Stimulated activated CD4-positive, alpha-beta T cell treated with anti-CD3 and anti-CD28 coated beads, Interleukin-1b, Interleukin-23, amount 100 ng/mL, for 1 hour (primary cell): ENCODE measurements at places on chromosomes 13 and 19.
A peak's percentile ranks its signal among the peaks of the same experiment; 100 is the strongest.

- no peak for DNase-seq
Measured at GRCh38 chr19:10262771-10263170, 8.1 kb upstream of the ICAM1 start.

DNA sequence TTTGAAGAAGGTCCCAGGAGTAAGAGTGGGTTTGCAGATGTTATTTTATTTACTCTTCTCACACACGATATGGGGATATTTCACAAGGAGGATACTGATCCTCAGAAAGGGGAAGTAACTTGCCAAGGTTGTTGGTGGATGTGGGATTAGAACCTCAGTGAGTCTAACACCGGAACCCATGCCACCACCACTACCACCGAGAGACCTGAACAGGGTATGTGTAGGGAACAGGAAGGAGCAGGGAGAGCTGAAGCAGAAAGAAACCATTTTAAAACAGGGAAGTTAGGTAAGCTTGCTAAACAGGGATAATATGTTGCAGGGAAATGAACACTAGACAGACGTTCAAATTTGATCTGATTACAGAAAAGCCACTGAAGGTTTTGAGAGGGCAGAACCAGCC lies 11.6 kb upstream of the CEACAM3 start:
- DNase-seq: no peak

DNA sequence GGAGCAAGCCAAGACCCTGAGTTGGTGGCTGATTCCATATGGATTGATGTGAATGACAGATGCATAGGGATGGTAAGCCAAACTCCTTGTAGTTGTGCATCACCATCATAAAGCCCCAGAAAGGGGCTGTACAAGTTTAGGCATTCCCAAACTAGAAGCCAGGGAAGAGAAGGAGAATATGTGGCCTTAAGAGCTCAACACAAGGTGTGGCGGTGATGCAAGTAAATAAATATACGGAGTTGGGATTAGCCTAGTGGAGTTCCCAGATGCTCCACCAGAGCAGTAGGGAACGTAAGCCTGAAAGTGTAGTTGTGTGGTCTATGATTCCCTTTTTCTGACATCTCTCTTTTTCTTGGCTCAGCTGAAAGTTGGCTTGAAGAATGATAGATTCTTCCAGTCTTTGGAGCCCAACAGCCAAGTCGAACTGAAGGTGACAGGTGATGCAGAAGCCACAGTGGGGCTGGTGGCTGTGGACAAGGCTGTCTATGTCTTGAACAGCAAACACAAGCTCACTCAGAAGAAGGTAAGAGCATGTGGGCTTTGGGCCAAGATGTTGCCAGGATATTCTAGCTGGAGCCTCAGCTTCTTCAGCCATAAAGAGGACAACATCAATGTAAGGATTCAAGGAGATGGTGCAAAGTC lies 30.1 kb downstream of the RDH8 start:
- no peak for DNase-seq

- DNase-seq: no peak
Measured at GRCh38 chr19:33110137-33110910, 21.6 kb upstream of the WDR88 start.

DNA sequence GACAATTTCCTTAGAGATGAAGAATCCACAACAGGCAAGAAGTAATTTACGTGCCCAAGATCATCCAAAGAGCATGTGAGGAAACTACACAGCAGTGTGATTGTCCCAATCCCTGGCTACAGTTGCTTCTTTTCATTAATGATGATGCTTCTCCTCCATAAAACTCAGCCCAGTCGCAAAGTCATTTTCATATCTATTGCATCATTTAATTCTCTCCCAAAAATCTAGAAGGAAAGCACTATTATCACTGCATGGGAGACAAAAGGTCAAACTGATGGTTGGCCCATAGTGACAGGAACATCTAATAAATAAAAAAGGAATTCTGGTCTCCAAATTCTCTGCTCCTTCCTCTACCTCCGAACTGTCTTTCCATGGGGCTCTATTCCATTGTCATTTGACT lies 103.5 kb upstream of the SERP2 start:
- DNase-seq: no peak

DNA sequence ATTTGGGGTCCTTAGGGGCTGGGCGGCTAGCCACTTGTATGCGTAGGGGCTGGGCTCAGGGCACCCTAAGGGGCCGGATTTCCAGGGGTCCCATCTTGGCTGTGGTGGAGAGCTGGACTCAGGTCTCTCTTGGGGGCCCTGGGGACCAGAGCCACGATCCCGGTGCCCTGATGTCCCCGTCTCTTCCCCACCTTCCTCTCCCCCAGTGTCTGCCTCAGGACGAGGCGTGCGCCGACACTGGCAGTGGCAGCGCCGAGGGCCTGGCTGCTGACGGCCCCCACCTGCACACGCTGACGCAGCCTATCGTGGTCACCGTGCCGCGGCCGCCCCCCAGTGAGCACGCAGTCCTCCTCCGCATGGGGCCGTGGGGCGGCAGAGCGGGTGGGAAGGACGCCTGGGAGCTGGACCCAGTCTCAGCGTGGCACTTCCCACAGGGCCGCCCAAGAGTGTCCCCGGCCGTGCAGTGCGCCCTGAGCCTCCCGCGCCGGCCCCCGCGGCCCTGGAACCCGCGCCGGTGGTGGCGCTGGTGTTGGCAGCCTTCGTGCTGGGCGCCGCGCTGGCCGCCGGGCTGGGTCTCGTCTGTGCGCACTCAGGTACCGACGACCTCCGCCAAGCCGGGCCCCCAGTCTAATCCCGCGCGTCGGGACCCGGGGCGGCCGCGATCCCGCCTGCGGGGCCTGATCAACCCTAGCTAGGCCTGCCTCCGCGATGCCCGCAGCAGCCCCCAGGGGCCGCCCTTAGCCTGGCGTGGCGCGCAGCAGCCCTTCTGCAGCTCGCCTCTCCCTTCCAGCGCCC lies 2.7 kb upstream of the SNAPC2 start:
- no peak for DNase-seq

DNA sequence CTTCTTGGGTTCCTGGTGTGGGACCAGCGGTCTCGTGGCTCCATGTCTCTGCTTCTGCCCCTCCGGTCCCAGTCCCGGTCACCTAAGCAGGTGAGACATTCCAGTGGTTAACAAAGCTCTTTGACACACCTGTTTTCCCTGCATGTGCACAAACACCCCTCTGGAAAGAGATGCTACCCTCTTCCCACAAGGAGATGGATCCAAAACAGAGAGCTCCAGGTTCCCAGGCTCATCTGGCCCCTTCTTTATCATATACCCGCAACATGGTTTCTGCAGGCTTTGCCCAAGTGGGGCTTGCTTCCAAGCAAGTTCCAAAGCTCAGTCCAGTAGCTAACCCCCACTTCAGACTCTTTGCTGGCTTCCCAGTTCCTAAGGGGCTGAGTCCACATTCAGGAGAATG lies 17.8 kb downstream of the PEG3 start:
- no peak for DNase-seq

- no peak for DNase-seq
Measured at GRCh38 chr19:23558541-23558940, 128.5 kb downstream of the ZNF675 start.

DNA sequence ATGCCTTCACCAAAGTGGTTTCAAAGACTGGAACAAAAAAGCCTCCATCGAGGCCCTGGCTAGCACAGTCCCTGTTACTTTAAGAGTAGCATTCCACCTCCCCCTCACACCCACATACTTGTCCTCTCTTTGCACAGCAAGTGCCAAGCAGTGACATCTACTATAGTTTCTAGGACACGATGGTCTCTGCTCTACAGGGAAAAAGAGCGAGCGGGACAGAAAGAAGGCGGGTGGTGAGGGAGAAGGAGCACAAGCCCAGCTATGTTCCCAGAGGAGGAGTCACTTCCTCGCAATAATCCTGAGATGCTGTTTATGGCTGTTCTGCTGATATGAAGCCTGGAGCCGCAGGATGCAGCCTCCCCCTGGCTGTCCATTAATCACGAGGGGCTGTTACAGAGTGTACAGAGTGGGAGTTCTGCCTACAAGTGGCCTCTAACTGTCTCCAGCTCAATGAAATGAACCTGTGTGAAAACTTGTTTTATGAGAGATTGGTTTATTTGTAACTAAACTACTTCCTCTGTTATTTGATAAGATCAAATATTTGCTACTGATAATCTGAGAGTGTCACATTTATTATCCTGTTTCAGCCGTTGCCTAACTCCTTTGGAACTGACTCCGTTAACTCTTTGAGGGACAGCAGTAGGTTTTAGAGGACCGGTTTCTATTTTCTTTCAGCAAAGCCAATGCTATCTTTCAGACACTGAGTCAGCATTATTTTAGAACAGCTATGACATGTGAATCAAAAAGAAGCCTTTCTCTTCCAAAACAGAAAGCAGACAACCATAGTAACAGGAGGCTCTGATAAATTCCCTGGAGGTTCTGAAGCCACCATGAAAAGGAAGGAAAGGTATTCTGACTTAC lies 208.0 kb downstream of the SPRY2 start:
- no peak for DNase-seq

GRCh38 chr19:45960595-45961235 lies 12.9 kb downstream of the NOVA2 start:
- DNase-seq: no peak

DNA sequence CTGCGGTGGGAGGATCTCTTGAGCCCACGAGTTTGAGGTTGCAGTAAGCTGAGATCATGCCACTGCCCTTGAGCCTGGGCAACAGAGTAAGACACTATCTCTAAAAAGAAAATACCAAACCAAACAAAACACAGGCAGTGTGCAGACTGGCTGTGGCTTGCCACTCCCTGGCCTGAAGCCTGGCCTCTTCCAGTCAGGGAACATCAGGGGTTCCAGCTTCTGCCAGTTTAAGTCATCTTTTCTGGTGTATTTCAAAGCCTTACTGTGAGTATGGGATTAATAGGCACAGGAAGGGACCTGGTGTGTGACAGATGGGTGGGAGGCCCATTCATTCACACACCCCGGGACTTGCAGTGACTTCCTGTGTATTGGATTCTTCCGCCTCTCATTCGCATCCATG lies 27.0 kb upstream of the F2RL3 start:
- DNase-seq: no peak

- no peak for DNase-seq
Measured at GRCh38 chr13:91074091-91074490, 273.4 kb upstream of the MIR17HG start.

DNA sequence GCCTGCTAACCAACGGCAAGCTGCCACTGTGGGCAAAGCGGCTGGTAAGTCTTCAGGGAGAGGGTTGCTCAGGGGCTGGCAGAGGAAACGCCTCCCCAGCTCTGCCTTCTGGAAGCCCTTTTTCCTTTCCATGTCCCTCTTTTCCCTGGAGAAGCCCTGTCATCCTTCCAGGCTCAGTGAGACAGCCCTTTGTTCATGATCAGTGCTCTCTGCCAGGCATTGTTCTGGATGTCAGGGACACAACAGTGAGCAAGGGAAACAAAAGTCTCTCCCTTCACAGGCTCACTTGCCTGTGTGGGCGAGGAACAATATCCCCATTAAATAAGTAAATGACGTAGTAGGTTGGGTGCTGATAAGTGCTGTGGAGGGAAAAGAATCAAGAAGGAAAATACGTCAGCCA lies 13.9 kb upstream of the OVOL3 start:
- no peak for DNase-seq

DNA sequence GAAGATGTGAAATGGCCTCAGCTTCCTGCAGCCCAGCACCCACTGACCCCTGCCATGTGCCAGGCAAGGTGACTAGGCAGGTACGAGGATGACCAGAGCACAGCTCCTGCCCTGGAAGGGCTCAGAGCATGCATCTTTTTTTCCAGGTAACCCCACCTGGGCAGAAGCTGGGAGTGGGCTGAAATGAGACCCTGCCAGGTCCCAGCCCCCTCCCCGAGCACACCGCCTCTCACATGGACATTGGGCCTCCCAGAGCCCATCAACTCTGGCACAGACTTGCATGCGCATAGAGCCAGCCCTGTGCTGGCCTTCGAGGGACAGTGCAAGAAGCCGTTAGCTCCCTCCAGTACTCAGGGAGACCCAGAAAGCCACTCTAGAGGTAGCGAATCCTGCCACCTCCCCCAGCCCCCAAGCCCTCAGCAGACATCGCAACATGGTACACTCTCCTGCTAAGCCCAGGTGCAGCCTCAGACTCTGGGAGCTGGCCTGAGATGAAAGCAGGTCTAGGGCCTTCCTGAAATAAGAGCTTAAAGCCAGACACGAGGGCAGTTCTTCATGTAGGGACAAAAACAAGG lies 8.9 kb upstream of the VSTM2B start:
- no peak for DNase-seq

DNA sequence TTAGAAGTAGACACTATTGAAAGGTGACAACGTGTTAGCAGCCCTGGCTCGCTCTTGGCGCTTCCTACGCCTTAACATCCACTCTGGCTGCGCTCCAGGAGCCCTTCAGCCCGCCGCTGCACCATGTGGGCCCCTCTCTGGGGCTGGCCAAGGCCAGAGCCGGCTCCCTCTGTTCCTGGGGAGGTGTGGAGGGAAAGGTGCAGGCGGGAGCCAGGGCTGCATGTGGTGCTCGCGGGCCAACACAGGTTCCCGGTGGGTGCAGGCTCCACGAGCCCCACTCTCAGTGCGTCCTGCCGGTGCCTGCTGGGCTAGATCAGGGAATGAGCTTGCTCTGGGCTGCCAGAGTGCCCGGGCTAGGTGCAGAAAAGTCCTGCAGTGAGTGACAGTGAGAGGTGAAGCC lies 1284.3 kb downstream of the OLFM4 start:
- DNase-seq: no peak

- DNase-seq: no peak
Measured at GRCh38 chr19:11856596-11857250, 8.2 kb downstream of the ZNF439 start.

- no peak for DNase-seq
Measured at GRCh38 chr13:27079421-27079958, 92.1 kb downstream of the USP12 start.

GRCh38 chr19:13298565-13299481 lies 148.6 kb downstream of the IER2 start:
- DNase-seq: no peak

- DNase-seq: no peak
Measured at GRCh38 chr19:46493236-46494145, 2.2 kb downstream of the PNMA8B start.

GRCh38 chr19:45693106-45693788 lies 781 bp downstream of the QPCTL start:
- DNase-seq: peak; percentile 63

DNA sequence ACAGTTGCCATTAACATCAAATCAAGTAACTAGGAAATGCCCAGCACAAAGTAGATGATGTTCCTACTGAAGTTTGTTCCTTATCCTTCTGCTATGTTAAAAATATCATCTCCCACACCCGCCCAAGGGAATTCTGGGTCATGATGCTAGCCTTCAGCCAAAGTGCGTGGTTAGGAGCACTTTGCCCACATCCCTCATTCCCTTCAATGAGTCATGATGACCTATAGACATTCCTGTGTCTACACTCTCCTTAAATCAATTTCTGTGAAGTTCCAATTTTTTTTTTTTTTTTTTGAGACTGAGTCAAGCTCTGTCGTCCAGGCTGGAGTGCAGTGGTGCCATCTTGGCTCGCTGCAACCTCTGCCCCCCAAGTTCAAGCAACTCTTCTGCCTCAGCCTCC lies 17.0 kb downstream of the RXFP2 start:
- no peak for DNase-seq

- no peak for DNase-seq
Measured at GRCh38 chr19:902093-902370, 8.7 kb downstream of the RNU6-9 start.

DNA sequence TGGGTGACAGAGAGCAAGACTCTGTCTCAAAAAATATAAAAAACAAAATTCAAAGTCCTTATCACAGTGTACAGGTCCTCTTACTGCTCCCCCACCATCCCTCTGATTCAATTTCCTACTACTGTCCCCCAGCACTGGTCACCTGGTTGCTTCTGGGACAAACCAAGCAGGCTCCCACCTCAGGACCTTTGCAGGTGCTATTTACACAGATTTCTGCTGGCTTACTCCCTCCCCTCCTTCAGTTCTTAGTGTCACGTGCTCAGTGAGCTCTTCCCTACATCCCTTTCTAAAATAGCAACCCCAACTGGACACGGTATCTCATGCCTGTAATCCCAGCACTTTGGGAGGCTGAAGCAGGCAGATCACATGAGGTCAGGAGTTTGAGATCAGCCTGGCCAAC lies 6.0 kb downstream of the IRF2BP1 start:
- no peak for DNase-seq
